Heart left ventricle (tissue), 16 donors: ENCODE measurements at places on chromosomes 16 and 17.

DNA sequence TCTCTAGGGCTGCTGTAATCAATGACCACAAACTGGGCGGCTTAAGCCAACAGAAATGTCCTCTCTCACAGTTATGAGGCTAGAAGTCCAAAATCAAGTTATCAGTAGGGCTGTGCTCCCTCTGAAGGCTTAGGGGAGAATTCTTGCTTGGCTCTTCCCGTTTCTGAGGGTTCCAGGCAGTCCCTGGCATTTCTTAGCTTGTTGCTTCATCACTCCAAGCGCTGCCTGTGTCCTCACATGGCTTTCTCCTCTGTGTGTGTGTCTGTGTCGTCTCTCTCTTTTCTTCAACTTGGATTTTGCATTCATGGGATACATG is 13.7 kb upstream of the CDC42EP4 start:
- H3K36me3 ChIP-seq = no peaks in the 10 kb centered on the region
- H3K4me3 ChIP-seq = no peak overlapping the region
- H3K27me3 ChIP-seq = no peaks in the 10 kb centered on the region
- no peak overlapping the region for H3K27ac ChIP-seq
- no peaks in the 10 kb centered on the region for H3K4me1 ChIP-seq
- no peak for DNase-seq

- DNase-seq = no peak
- H3K27me3 ChIP-seq = peaks cover 6% of the 10 kb centered on the region
- no peak overlapping the region for H3K4me3 ChIP-seq
- H3K4me1 ChIP-seq = no peaks in the 10 kb centered on the region
- no peak overlapping the region for H3K27ac ChIP-seq
These were observed 18.2 kb upstream of the HS3ST3B1 start for GRCh38 chr17:14282726-14283125.

DNA sequence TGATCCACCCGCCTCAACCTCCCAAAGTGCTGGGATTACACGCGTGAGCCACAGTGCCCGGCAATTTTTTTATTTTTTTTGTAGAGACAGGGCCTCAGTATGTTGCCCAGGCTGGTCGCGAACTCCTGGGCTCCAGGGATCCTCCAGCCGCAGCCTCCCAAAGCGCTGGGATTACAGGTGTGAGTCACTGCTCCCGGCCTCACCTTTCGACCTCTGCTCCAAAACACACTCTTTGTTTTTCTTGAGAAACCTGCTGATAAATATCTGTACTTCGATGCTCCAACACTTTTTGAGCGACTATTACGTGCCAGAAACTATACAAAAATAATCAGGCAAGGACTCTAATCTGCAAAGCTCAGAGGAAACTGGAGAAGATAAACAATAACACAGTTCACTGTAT is 1.0 kb downstream of the MED1 start:
- peak overlapping the region; percentile 84 for H3K4me3 ChIP-seq
- peaks cover 18% of the 10 kb centered on the region for H3K4me1 ChIP-seq
- peaks cover 36% of the 10 kb centered on the region for H3K36me3 ChIP-seq

DNA sequence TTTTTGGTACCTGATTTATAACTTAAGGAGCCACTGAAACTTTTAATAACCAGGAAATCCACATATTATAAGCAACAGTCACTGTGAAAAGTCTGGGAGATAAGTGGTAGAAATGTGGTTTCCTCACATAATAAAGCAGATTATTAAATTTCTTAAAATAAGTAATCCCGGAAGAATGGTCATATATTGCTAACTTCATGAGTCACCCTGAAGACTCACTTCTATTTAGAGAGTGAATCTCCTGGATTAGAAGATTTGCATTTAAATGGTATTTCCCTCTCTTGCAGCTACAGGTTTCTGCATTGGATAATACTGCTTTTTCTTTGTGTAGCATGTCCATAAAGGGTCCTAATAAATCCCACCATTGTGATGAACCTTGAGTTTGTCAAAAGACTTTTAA is 1286.8 kb upstream of the CDH8 start:
- no peak overlapping the region for H3K27ac ChIP-seq
- H3K36me3 ChIP-seq = no peaks in the 10 kb centered on the region
- H3K27me3 ChIP-seq = no peaks in the 10 kb centered on the region
- H3K4me1 ChIP-seq = no peaks in the 10 kb centered on the region

- H3K36me3 ChIP-seq = no peaks in the 10 kb centered on the region
- DNase-seq = no peak
- peak overlapping the region; percentile 70 for H3K4me3 ChIP-seq
- H3K27me3 ChIP-seq = no peaks in the 10 kb centered on the region
These were observed 1.3 kb downstream of the NETO2 start for GRCh38 chr16:47142486-47142820.
